NCI-H1436 (cell line): ENCODE measurements at places on chromosomes 2 and 18.

- no peak for DNase-seq
These were observed 18.8 kb downstream of the PSD4 start for GRCh38 chr2:113192459-113193100.

- DNase-seq = no peak
These were observed 17.0 kb downstream of the VRK2 start for GRCh38 chr2:58063641-58064040.

DNA sequence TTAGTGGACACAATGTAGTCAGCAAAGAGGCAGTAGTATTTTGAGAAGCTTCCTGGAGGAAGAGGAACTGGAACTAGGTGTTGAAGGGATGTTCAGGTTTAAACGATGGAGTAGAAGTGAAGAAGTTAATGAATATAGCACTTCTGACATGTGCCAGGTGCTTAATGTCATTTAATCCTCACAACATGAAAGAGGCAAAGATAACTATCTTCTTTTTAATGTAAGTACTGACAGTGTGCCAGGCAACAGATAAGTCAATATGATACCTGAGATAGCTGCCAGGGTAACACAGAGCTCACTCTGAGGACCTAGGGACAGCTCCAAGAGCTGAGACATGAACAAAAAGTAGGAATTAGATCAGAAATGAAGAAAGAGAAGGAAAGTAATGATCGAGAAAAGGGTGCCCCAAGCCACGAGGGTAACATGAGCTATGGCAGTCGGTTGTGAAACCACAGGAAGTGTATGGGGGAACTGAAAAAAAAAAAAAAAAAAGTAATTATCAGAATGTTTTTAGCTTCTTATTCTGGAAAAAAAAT, 140.7 kb downstream of the RNF144A start:
- DNase-seq = no peak

GRCh38 chr2:172329774-172330671, 97.4 kb upstream of the ITGA6 start:
- no peak for DNase-seq

GRCh38 chr2:202669841-202670240, 35.1 kb downstream of the FAM117B start:
- DNase-seq = no peak

DNA sequence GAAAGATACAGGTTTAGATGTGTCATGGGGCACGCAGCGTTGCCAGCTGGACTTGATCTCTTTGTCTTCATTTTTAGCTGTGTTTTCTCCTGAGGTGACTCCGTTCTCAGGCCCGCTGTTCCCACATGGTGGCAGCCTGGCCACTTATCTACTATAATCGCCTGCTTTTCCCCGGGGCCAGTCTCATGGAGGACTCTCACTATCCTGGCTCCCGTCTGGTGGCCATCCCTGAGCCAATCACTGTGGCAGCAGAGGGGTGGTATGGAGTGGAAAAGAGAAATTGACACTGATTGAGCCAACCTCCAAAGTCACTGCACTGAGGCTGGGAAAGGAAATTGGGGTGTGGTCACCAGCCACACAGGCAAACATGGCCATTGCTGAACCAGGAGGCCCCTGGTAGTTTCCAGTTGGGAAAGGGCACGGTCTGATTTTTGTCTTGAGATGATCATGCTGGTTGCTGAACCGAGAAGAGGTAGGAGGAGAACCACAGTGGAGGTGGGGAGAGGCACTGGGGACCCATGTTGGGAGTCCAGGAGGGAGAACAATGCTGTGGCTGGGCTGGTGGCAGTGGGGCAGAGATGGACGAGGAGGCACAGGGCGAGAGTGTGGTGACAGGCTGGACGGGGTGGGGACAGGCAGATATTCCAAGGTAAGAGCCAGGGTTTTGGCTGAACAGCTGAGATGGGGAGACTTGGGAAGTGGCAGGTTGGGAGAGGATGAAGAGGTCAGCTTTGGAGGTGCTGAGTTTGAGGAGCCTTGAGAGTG, 45.6 kb downstream of the KCNIP3 start:
- no peak for DNase-seq

DNA sequence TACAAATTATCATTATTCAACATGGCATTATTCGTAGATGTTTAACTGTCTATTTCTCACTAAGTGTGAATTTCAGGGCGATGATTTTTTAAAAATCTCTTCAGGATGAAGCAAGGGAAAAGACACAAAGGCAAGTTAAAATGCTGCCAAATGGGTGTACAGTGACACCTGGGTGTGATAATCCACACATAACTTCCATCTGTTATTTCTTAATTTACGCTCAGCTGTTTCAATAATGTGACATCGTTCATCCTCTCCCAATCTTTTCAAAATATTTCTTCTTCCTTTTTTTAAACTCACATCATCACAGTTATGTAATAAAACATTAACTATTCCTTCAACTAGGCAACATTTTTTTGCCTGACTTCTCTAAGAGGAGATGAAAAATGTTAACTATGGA, 10.6 kb downstream of the PDE1A start:
- DNase-seq = no peak

DNA sequence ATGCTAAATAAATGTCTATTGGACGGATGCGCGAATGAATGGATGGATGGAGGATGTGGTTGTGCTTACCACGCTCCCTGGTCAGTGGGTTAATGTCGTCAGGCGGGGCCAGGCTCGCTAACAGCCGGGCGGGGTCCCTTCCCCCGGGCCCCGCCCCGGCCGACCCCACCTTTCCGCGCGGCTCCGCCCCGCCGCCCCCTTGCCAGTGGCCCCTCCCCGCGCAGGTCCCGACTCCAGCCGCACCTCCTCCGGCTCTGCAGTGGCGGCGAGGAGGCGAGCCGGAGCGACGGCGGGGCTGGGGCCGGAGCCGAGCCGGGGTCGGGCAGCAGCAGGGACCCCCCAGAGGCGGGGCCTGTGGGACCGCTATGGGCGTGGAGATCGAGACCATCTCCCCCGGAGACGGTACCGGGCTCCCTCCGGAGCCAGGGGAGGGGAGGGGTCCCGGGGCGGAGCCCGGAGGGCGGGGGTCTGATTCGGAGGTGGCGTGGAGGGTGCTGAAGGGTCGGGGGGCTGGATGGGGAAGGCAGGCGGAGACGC, at the start of gene FKBP1B:
Gene FKBP1B, plus strand, starts transcription at position 257 of the 537 bp plus-strand sequence. Its CDS starts 109 bp downstream, at position 366.
- DNase-seq = peak; percentile 63

DNA sequence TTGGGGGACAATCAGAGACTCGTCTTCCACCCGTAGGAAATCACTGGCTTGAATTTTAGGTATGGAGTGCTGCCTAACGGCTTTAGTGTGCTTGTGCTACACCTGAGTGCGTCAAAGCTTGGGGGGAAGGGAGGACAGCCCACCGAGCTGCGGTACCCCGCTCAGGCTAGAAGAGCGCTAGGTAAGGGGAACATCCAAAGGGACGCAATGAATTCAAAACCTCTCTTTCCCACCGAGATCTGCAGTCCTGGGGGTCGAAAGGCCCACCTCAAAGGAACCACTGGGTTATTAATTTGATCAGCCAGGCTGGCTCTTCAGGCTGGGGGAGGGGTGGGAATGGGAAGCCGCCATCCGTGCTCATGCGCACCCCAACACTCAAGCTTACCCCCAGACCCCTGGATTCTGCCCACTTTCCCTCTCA, 2.7 kb downstream of the EPHA4 start:
- no peak for DNase-seq

- no peak for DNase-seq
These were observed 69.0 kb upstream of the ZCCHC2 start for GRCh38 chr18:62453864-62454263.

GRCh38 chr2:134244086-134244485, 9.8 kb upstream of the MGAT5 start:
- DNase-seq = no peak

DNA sequence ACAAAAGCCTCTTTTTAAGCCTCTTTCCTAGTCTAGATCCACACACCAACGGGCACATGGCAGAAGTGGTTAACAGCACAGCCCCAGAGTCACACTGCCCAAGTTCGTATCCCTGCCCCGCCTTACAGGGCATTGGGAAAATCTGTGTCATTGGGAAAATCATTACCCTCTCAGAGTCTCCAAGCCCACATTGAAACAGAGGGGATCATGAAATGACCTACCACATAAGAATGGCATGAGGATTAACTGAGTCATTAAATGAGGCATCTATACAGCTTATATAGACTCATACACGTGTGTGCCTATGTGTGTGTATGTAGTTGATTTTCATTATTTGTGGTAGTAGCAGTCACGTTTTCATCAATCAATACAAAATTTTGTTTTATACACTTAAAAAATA, 469.0 kb upstream of the POU3F3 start:
- DNase-seq = no peak

DNA sequence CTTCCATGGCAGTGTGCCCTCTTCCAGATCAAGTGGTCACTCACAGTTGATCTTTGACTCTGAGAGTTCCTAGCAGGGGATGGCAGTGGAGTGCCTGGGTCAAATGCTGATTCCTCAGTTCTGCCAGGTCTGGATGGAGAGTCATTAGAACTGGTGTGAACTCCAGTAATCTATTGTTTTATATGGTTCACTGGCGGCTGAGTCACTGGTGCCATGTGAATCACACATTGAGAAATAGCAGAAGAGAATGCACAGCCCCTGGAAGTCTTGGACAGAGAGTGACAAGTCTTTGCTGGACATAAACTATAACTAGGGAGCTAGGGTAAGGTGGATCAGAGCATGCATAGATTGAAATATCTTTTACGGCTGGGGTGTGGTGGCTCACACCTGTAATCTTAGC, 86.9 kb downstream of the EIF2AK3 start:
- no peak for DNase-seq

DNA sequence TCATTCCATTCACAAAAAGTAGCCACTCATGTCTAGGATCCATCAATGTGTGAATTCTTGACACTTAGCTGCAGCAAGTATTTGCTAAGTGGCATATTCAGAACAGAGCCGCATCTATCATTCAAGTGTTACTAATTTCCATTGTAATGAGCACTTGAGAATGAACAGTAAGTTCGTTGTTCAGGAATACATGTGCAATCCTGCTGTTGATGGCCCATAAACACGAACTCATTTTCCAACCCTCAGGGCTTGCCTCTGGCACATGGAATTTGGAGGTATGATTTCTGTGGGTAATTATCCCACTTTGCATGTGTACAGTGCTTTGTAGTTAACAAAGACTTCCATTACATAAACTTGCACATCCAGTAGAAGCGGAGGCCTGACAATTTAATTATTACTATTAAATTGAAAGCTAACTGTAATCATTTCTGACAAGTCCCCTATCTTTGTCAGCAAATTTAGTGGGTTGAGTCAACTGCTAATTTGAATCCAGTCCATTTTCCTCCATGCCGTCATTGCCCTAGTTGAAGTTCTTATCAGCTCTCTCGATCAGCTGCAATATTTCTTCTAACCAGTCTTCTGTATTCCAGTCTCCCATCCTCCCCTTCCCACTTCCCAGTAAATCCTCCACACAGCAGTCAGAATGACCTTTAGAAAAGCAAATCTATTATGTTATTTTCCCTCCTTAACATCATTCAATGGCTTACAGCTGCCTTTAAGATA, 116.0 kb upstream of the AQP4 start:
- no peak for DNase-seq

DNA sequence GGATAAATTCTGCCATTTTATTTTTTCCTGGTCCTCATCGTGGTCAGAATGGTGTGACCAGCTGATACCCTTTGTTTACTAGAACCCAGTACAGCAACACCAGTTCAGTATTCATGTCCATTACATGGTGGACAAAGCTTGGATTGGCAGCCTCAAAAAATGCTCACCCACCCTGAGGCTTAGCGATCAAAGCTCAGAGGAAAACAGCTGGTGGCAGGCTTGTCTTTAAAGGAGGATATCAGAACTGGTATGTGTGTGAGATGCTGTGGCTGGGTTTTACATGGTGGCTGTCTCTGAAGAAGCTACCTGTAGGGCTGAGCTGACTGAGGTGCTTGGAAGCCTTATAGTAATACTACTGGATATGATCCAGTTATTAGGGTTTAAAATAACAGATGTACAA, 471.1 kb upstream of the MEX3C start:
- DNase-seq = no peak

DNA sequence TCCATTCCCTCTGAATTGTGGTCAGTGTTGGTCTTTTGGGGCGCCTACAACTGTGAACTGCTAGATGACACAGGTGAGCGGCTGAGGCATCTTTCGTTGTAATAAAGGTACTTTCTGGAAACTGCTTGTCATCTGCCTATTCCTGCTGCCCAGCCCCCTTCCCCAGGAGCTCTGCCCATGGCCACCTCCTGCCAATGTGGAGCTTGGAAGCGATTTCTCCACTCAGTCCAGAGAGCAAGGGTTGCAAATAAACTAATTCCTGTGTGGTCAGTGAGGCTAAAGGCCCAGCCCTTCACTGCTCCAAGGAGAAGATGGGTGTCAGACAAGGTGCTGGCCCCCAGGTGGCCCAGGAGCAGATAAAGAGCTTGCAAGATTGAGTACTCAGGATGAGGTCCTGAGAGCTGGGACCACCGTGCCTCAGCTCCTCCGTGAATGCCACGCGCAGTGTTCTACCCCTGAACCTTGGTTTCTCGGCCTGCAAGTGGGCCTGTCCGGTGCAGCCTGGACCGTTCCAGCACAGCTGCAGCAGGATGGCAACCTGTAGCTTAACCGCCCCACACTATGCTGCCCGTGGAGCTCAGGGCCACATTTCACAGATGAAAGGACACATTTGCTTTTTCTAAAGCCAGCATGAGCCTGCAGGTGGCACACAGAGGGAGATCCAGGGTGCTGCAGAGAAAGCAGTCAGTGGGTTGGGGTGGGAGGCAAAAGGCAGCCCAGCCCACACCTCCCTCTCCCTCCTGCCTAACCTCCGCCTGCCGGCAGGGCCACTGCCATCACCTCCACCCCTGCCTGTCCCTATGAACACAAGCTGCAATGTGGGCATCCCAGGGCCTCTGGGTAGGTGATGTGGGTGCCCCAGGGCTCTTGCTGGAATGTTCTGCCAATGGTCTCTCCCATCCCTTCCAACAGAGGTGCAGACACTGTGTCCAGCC, 78.7 kb upstream of the OTOF start:
- no peak for DNase-seq

GRCh38 chr2:122822319-122822718, 1066.9 kb downstream of the TSN start:
- DNase-seq = no peak

DNA sequence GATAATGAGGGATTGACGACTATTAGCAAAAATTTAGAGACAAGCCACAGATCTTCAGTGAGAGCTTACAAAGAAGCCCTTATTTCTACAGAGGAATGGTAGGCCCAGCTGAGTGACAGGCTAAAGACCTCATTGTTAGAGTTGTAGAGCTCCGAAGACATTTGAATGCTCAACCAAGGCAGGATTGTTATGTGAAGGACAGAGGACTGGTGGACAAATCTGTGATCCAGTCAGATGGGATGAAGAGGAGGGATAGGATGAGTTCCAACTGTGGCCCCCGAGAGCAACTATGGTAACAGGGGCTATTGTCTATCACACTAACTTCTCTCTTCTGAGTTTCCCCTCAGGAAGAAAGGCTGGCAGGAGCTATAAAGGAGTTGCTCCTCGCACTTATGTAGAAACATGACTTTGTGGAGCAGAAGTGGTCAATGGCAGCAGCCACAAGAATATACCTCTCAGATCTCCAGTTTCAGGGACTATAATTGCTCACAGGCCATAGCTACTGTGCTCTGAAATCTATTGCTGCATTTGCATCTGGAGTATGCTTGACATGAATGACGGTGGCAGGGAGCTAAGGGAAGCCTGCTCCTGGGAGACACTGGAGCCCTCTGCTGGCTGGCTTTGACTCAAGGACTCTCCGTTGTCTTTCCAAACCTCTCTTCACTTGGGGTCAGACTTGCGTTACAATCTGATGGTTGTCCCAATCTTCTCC, 50.3 kb upstream of the GREB1L start:
- DNase-seq = peak; percentile 16

- DNase-seq = no peak
These were observed 244.6 kb upstream of the ACVR2A start for GRCh38 chr2:147600223-147600622.
